ENCODE measurements at places on chromosomes 12 and 14.

DNA sequence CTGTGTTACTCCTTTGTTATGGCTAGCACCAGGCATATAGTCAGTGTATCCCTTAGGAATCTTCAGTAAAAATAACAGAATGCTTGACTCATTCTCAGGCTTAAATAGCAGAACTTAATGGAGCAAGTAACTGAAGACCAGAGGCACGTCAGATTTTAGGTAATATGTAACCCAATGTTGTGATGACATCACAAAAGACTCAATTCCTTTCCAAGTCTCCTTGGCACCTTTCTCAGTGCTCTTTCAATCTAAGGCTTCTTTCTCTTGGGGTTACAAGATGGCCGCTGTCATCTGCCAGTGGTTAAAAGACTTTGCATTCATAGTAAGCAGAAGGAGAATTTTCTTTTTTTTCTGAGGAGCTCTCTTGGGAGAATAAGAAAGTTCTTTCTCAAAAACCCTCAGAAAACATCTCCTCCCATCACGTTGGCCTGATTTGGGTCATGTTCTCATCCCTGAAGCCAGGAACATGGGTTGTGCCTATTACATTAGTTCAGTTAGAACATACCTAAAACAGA is 33.4 kb upstream of the DCN start:
- no peak for DNase-seq

GRCh38 chr12:34338751-34339150 is 316.5 kb downstream of the ALG10 start:
- DNase-seq: no peak

GRCh38 chr14:31867570-31867969 is 209.5 kb upstream of the ARHGAP5 start:
- DNase-seq: no peak

GRCh38 chr12:131441060-131441396 is 269.9 kb upstream of the SFSWAP start:
- no peak for DNase-seq

DNA sequence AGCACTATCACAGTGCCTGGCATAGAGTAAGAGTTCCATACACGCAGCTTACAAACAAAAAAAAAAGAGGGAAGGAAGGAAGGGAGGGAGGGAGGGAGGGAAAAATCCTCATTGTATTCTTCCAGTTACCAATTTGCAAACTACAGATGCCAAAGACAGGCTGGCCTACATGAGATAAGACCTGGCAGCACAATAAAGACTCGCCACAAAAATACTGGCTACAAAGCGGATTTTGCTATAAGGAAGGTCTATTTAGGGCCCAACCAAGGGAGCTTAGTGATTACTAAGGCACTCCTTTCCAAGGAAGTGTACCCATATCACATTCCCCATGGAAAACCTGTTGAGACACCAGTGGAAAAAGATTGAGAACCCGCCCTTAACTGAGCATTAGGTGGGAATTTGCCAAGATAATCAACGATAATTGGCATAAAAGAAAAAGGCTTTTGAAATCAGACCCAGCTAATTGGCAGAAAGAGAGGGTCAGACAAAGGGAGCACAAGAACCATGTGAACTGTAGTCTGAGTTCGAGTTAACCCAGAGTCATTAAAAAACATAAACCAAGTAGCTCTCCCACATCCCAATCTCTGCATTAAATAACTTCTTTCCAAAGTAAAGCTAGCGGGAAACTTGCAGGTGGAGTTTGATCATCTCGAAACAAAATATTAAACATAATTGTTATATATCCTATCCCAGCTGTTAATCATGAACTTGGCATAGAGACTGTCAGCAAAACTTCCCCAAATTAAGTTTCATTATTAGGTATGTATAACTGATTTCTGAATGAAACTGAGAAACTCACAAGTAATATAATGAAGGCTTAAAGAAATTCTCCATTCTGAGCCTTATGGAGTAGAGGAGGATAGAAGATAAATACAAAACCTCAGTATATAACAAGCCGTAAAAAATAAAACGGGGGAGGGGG is 50.1 kb downstream of the PHLDA1 start:
- no peak for DNase-seq

- DNase-seq: no peak
Observed at GRCh38 chr12:131725503-131725902, 14.6 kb downstream of the SFSWAP start.

GRCh38 chr14:54893151-54893760 is 9.4 kb downstream of the GCH1 start:
- DNase-seq: peak; percentile 10

DNA sequence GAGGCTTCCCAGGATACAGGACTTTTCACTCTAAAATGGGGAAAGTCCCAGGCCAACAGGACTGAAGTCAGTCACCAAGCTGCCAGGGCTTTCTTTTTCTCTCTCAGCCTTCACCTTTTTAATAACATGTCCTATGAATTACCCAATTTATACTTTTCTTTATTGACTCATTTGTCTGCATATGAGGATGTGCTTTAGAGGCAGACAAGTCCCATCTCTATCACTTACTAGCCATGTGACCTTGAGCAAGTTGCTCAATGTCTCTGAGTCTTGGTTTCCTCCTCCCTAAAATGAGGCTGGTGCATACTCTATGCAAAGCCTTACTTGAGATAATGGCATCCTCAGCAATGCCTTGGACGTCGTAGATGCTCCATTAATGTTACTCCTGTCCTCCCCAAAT is 98.1 kb upstream of the TMPO start:
- no peak for DNase-seq

Measured in right kidney (tissue), 9 donors.